KBM-7 (cell line): ENCODE measurements at places on chromosomes 2 and 18.
A peak's percentile ranks its signal among the peaks of the same experiment; 100 is the strongest.

DNA sequence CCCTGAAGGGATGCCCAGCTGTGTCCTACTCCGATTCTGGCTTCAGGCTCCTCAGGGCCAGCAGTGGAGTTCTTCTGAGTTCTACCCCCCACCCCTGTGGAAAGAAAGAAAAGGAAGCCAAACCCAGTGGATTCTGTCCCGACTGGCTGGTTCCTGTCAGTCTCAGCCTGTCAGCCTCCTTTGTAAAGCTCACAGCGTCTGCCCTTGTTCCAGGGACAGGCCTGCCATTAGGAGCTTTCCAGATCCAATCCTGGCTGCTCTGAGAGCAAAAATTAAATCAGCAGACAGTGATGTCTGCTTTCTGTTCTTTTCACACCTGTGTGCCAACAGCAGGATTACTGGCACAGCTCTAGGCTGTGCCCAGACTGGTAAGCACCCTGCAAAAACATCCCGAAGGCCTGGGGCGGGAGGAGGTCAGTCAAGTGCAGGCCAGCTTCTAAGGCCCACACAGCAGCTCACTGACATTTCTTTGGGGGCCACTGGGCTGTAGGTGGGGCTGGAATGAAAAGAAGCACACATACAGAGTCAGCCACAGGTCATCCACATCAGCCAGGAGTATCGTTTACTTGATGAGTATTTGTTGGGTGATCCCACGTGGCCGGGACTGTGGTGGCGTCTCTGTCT, 69.1 kb downstream of the EHD3 start:
- no peak for DNase-seq

DNA sequence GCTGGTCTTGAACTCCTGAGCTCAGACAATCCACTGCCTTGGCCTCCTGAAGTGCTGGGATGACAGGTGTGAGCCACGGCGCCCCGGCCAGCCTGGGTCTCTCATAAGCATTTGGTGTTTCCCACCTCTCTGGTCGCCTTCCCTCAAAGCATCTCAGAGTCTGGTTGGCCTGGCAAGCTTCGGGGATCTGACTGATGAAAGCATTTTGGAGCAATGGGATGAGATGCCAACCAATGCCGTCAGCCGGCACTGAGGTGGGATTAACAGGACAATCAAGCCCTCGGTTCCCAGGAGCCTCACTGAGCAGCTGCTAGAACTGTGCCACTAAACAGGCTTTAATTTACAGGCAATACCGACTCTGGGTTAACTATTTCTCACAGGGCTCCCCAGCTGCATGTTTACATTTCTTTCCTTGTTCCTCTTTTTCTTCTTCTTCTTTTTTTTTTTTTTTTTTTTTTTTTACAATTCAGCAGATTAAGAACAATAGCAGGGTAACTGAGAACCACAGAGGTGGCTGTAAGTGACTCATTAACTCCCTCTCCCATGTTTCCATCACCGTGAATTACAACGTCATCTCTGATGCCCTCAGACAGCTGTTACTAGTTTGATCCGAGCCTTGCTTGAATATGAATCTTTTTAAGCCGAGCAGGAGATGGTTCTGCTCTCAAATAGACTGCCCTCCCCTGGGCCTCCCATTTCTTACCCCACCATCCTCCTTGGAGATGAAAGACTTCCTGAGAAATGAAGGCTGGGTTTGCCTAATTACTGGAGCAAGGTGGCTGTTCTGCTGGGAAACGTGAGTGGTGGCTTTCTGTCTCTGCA, 37.9 kb downstream of the ODC1 start:
- peak; percentile 94 for DNase-seq

- no peak for DNase-seq
These were observed 53.1 kb downstream of the CTDP1 start for GRCh38 chr18:79732721-79733025.

- no peak for DNase-seq
These were observed 218.8 kb downstream of the AGPS start for GRCh38 chr2:177611310-177611886.

DNA sequence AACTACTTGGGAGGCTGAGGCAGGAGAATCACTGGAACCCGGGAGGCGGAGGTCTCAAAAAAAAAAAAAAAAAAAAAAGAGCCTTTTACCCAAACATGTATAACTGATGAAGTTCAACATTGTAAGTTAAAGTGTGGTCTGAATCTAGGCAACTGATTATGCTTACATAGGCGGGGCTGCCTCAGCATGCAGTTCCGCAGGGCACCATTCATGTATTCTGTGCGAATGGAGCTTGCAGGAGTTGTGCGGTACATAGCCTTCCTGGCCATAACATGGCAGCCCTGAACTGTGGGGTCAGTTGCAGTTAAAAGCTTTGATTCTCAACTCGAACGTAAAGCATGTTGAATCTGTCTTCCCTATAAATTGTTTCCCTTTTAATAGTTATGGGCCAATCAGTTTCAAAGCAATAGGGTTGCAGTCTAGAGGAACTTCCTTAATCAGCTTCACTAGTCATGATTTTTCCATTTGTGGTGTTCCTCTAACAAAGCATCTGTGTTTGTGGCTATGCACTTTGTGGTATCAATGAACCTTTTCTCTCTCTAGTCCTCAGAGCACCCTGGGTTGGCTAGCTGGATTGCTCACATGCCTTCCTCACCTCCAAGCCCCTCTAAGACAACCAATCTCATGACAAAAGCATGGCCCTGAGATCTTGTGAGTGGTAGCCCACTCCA, 30.6 kb upstream of the CEP68 start:
- peak; percentile 71 for DNase-seq

GRCh38 chr2:26989156-26989555, 18.7 kb downstream of the MAPRE3 start:
- no peak for DNase-seq
